ENCODE measurements at places on chromosomes 1 and 21. TPM values are rescaled to one million over a fixed set of nuclear protein-coding genes. Genes with fewer than 3 reads are reported as not detected.

Gene TTC34
- total RNA-seq: 3.1 TPM

Gene ZFP69B
- 10.5 TPM for total RNA-seq

Gene PTP4A2
- total RNA-seq: 157 TPM

Gene RIPK4
- 30.1 TPM for total RNA-seq

Gene GJC2
- 2.1 TPM for total RNA-seq

Gene RHOU
- total RNA-seq: 56.3 TPM

Gene ACTA1
- total RNA-seq: 2.5 TPM

Gene ATP6V1G3
- total RNA-seq: not detected

Gene ZBED6
- 35.3 TPM for total RNA-seq

Gene WDR26
- 83.9 TPM for total RNA-seq

Gene S100B
- total RNA-seq: not detected

Gene SYT2
- 1.8 TPM for total RNA-seq

Gene PGLYRP4
- not detected for total RNA-seq

Gene SPATA1
- total RNA-seq: 2.5 TPM

Gene ROR1
- total RNA-seq: 63.8 TPM

Gene ADAM15
- 22.1 TPM for total RNA-seq

Gene KCNE2
- total RNA-seq: 0.55 TPM

Gene CEP170
- 83.1 TPM for total RNA-seq

Gene SLC44A5
- 9.5 TPM for total RNA-seq

Gene LHX8
- total RNA-seq: not detected

Gene PADI1
- total RNA-seq: not detected

Gene CRYBG2
- 13.8 TPM for total RNA-seq

Gene RGS8
- total RNA-seq: 0.05 TPM

Gene TCP10L
- total RNA-seq: 3.2 TPM

Gene FLG
- not detected for total RNA-seq

Gene OPRD1
- 0.67 TPM for total RNA-seq

Gene CLDN19
- 8.2 TPM for total RNA-seq

Gene TRABD2B
- 14.5 TPM for total RNA-seq

Gene SPRR2E
- not detected for total RNA-seq

Gene LCK
- total RNA-seq: 1.2 TPM

Gene PDZK1
- 25.0 TPM for total RNA-seq

Gene KRTAP10-5
- not detected for total RNA-seq

Gene FCRL6
- not detected for total RNA-seq

Gene CIART
- 1.9 TPM for total RNA-seq

Data from progenitor cell of endocrine pancreas (in vitro differentiated cells).